Gastroesophageal sphincter (tissue), 4 donors: ENCODE measurements at places on chromosomes 5 and 9.
A peak's percentile ranks its signal among the peaks of the same experiment; 100 is the strongest.

GRCh38 chr9:94054716-94055115 lies 29.5 kb upstream of the PTPDC1 start:
- ATAC-seq = peak; percentile 43

GRCh38 chr9:132156262-132156661 lies 5.6 kb upstream of the NTNG2 start:
- no peak for ATAC-seq

DNA sequence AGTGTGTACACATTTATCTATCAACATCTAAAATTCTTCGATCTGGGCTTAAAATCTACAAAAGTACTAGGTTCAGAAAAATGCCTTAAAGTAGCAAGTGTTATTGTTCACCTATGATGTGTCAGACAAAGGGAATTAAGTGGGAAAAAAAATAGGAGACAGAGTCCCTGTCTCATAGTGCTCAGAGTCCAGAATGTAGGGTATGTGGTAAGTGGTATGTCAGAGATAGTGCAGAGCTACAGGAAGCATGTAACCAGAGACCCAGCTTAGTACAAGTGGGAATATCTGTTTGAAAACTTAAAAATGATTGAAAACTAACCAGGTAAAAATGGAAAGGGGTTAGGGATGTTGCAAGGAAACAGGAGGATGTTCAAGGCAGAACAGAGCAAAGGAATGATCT lies 482.8 kb downstream of the ELAVL2 start:
- no peak for ATAC-seq

GRCh38 chr5:17482790-17483189 lies 15.2 kb upstream of the TAF11L2 start:
- no peak for ATAC-seq

DNA sequence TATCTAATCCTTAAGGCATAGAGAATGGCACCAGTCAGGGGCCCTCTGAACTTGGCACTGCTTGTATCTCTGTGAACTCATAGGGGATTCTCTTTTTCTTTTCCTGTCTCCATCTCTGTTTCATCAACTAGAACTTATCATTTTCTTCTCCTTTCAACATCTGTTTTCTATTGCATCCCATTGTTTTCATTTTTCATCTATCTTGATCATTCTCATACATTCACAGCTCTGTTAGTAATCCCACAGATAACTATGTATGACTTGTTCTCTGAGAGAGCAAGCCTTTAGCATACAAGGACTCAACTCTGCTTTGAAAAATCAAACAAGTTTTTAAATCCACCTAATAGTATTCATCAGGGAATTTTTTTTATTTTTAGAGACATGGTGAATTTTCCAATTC lies 264.3 kb downstream of the ARRDC3 start:
- no peak for ATAC-seq
